HCT116 (cell line): ENCODE measurements at places on chromosomes 3 and 15. TPM values are rescaled to one million over a fixed set of nuclear protein-coding genes. Genes with fewer than 3 reads are reported as not detected.

The CCDC54 gene
- not detected for total RNA-seq

- DNase-seq: no peak
These were observed 2.0 kb downstream of the NRROS start for GRCh38 chr3:196641333-196642054.

DNA sequence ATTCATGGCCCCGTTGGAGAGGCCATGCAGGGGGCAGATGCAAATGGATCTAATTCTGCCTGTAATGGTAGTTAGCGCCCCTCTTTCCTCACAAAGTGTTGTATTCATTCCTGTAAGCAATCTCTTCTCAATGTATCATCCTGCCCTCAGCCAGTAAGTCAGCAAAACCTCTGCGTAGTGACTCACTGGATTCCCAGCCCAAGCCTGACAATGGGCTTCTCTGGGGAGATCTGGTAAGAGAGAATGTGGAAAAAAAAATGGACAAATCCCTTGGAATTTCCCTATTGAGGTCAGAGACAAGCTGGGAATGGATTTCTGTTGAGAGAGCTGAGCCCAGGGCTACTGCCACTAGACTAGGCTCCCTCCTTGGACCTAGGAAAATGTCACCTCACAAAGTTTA is 25.4 kb downstream of the ADPGK start:
- DNase-seq: no peak

The CLRN1 gene
- not detected for total RNA-seq

The HYAL3 gene
- 10.3 TPM for total RNA-seq

DNA sequence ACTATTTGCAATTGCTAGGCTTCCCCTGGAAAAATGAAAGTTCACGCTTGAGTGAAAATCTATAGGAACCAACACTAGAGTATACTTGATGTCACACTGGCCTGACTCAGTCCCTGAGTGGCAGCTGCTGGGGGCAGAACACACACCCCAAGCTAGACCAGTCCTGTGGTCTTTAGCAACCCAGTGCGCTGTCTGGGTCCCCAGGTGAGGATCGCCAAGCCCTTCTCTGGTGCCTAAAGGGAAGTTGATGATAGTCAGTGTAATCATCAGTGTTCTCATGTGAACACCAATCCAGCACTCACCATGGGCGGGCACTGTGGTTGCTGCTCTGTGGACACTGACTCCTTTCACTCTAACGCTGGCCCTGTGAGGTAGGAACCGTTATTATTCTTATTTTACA is 11.2 kb downstream of the ALDH1A3 start:
- no peak for DNase-seq

DNA sequence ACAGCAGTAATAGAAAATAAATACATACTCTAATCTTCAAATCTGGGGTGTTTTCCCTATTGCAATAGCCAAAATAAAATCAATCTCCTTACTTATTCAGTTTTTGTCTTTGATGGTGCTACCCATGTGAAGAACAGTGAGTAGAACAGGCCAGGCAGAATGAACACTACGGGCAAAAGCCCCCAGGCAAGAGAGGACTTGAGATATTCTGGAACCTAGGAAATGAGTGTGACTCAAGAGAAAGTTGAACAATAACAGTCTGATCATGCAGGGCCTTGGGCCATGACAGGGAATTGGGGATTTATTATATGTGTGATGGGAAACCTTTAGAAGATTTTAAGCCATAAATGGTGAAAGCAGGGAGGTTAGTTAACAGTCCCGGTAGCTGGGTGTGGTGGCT is 14.0 kb upstream of the DUT start:
- no peak for DNase-seq

- no peak for DNase-seq
These were observed 96.9 kb upstream of the TBL1XR1 start for GRCh38 chr3:177294221-177294620.

- DNase-seq: no peak
These were observed 57.5 kb downstream of the SNRK start for GRCh38 chr3:43343815-43344214.

DNA sequence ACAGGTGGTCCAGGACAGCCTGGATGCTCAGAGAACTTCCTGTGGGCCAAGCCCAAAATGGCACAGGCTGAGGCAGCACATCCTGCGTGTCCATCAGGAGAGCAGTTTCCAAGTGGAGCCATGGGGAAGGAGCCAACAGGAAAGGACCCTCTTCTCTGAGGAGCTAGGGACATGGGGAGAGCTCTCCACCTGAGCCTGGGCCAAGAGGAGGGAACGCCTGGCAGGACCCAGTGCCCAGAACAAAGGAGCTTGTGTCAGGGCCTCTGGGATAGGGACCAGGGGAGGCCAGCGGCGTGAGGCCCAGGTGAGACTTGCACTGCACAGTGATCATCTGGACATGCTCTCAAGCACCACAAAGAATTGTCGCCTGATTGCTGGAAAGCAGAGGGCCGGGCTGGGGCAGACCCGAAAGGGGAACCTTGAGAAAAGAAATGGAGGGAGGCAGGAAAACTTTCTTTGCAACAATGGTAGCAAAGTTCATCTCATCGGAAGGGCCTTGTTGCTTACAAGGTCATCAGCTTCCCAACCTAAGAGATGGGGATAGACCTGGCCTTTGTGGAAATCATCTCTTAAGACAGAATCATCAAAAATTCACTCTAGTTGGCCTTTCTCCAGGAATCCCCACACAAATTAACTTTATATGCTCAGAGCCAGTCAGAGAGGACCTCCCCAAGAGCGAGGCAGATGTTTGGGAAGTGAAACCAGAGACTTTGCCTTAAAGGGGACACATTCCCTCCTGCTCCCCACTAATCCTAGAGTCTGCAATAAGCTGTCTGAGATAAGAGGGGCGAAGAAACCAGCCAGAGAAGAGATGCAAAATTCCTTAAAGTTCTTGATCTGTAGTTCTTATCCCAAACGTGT is 47.7 kb upstream of the HES1 start:
- no peak for DNase-seq

GRCh38 chr15:68572309-68572708 is 6.5 kb upstream of the CORO2B start:
- no peak for DNase-seq

The PLCH1 gene
- 3.8 TPM for total RNA-seq

DNA sequence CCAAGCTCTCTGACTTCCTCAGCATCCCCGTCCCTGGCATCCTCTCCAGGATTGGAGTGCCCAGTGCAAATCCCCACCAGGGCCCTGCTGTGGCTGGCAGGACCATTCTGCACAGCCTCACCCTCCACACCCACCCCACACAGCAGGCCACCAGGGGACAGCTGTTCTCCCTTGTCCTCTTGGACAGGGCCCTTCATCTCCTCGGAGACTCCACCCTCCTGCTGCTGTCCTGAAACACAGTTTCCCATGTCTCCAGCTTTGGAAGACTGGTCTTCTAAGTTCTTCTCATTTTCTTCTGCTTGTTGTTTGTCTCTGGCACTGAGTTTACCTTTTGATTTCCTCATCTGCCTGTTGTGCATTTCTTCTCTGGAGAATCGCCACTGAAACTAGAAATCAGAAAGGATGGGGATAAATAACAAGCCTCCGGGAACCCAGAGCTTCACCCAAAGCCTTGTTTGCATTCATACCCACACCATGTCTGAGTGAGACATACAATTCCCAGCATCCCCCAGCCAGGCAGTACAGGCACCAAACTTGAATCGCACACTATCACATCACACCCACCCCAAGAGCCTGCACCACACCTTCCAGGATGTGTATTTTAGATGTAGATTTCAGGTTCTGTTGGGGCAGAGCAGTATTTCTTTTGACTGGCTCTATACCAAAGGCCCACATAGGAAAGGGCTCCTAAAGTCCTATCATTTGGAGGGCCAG is 52.0 kb downstream of the OXNAD1 start:
- DNase-seq: no peak

The CCR1 gene
- 0.10 TPM for total RNA-seq

The CLDND1 gene
- total RNA-seq: 472 TPM

- DNase-seq: no peak
These were observed 597.9 kb downstream of the PDCD6IP start for GRCh38 chr3:34396288-34396687.

The CMSS1 gene
- 64.1 TPM for total RNA-seq

DNA sequence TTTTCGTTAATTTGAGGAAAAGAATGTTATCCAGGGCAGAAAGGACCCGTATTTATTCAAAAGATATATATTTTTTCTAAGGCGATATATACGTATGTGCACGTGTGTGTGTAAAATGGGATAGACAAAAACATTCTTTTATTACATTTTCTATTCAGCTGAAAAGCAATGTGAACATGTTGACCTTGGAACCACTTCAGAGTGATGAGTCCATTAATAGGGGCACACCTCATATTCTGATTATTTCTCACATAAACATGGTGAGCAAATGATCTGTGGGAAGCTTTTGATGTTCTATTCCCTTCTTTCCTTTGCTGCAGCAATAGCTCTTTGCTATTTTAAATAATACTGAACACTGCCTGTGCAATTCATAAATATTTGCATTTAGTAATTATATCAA is 87.6 kb downstream of the SYNPR start:
- DNase-seq: no peak

The ITIH1 gene
- 0.37 TPM for total RNA-seq

DNA sequence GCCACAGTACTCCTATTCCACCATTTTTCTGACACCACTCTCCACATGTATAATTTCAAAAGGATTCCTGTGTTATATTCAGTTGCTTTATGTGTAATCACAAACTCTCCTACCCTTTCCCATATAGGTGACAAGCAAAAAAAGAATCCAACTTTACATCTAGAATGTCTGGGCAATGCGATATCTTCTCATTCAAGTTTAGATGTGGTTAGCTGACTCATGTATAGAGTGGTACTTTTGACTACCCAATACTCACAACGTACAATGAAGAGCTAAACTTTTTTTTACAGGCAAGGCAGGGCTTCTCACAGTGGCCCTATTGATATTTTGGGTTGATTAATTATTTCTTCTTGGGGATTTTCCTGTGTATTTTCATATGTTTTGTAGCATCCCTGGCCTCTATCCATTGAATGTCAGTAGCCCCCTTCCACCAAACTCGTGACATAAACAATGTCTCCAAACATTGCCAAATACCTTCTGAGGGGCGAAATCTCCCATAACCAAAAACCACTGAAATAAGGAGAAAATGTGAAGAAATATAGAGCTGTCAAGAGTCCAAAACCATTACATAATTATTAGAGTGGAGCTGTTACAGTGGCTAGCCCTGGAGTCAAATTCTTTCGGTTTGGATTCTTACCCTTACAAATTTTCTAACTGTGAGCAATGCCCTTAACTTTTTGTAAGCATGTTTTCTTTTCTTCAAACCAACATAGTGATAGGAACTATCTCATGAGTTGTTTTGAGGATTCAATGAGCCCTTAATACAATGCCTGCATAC is 342.6 kb downstream of the NSUN3 start:
- DNase-seq: no peak

DNA sequence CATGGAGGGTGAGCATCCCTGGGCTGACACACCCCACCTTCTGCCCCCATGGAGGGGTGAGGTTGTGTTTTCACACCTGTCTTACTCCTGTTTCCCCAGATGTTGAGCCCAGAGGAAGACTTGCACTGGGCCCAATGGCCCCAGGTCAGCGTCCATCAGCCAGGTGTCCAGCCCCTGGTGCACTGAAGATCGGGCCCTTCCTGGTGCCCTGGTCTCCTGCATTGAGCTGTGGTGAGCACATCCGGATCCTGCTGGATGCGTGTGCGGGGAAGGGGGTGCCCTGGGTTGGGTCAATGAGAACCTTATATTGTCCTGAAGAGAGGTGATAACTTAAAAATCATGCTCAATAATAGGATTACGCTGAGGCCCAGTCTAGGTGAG is 227.3 kb downstream of the SNRPN start:
- DNase-seq: no peak

- no peak for DNase-seq
These were observed 14.8 kb upstream of the LCTL start for GRCh38 chr15:66580643-66581042.

GRCh38 chr15:52295421-52296001 is at the start of gene MYO5C:
MYO5C (minus strand) TSS chr15:52295804; CDS start chr15:52295636, 168 bp downstream.
- peak; percentile 64 for DNase-seq

DNA sequence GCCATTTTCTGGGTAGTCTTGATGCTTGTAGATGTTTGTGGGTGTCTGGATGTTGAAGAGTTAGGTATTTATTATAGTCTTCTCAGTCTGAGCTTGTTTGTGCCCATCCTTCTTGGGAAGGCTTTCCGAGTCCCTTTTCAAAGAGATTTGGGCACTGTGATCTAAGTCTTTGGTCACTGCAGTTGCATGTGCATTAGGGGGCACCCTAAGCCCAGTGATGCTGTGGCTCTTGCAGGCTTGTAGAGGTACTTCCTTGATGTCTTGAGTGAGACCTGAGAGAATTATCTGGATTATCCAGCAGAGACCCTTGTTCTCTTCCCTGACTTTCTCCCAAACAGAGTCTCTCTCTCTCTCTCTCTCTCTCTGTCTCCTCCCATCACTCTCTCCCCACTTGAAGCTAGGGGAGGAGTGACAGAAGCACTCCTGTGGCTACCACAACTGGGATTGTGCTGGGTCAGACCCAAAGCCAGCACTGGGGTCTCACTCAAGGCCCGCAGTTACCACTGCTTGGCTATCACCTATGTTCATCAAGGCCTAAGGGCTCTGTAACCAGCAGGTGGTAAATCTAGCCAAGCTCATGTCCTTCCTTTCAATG is 68.5 kb downstream of the TMCO5A start:
- peak; percentile 61 for DNase-seq

DNA sequence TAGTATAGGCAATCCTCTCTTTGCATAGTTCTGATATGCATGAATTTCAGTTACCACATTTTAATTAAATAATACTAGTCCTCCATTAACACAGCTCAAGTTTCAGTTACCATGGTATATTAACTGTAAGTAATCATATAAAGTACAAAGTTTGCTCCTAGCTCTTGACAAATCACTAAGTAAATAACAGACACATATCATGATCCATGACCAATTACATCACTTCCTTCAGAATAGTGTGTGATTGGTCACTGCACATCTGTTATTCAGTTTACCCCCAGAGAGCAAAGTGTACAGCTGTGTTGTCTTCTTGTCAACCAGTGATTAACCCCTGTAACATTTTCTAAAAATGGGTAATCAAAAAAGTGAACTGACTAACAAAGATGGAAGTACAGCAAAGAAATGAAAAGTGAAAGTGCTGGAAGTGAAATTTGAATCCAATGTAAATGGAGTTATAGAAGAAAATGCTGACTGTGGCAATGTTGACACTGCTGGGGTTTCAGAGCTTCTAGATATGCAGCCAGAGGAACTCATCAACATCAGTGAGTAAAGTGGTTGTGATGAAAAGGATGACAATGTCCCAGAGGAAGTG is 30.2 kb upstream of the LEKR1 start:
- no peak for DNase-seq

The SPRED1 gene
- 24.7 TPM for total RNA-seq

DNA sequence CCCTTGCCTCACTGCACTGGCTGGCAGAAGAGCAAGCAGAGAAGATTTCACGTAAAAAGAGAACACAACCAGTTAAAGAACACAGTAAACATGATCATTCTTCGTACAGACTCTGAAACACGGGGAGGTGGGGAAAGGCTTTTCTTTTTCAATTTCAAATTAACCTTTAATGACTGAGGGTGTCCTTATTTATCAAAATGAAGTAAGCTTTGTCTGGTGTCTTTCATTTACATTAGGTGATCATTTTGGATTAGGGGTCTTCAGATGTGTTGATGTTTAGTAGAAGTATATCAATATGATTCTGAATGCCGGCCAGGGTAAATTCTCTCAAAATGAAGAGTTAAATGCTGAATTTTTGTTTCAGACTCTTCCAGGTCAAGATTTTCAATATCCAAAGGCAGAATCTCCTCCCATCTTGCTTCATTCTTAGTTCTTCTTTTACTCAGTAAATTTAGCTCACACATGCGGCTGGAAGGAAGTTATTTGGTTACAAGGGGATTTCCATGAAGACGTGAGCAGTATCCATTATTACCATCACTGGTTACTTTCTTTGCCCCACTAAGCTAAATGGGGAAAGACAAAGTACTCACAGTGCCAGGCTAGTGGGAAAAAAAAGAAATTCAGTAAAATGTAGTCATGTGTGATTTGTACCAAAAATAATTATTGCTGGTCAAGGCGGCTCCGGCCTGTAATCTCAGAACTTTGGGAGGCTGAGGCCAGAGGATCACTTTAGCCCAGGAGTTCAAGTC is 272.2 kb upstream of the NR2F2 start:
- DNase-seq: no peak
